Smooth muscle cell of trachea (primary cell): ENCODE measurements at places on chromosomes 12 and 14. TPM values are rescaled to one million over a fixed set of nuclear protein-coding genes. Genes with fewer than 3 reads are reported as not detected.

HOXC9 gene
- total RNA-seq = 0.15 and 0.33 TPM in 2 replicates

GPR137C gene
- total RNA-seq = 0.17 and 0.58 TPM in 2 replicates

SLC6A13 gene
- 0.17 TPM in 1 of 2 replicates, not detected in the other for total RNA-seq

SOS2 gene
- 13.9 and 26.0 TPM in 2 replicates for total RNA-seq

NDRG2 gene
- total RNA-seq = 0.17 and 0.44 TPM in 2 replicates

GZMB gene
- not detected in 2 replicates for total RNA-seq

ERP27 gene
- total RNA-seq = not detected in 2 replicates

SIX6 gene
- total RNA-seq = not detected in 2 replicates

MMAB gene
- total RNA-seq = 26.5 and 37.8 TPM in 2 replicates

KLRC2 gene
- total RNA-seq = not detected in 2 replicates

BCDIN3D gene
- 4.5 and 5.6 TPM in 2 replicates for total RNA-seq

CLEC4E gene
- not detected in 2 replicates for total RNA-seq

SDSL gene
- total RNA-seq = 5.8 and 6.1 TPM in 2 replicates

GUCY2C gene
- total RNA-seq = not detected in 2 replicates

SERPINA3 gene
- total RNA-seq = 0.15 and 3.5 TPM in 2 replicates

TESPA1 gene
- total RNA-seq = not detected in 2 replicates

NGB gene
- total RNA-seq = not detected in 2 replicates

NOS1 gene
- not detected in 2 replicates for total RNA-seq

TMPRSS12 gene
- not detected in 2 replicates for total RNA-seq

TMEM119 gene
- total RNA-seq = 388 and 611 TPM in 2 replicates

KRT74 gene
- not detected in 2 replicates for total RNA-seq

NPFF gene
- total RNA-seq = not detected in 2 replicates
